ENCODE measurements at places on chromosomes 16 and 17.

DNA sequence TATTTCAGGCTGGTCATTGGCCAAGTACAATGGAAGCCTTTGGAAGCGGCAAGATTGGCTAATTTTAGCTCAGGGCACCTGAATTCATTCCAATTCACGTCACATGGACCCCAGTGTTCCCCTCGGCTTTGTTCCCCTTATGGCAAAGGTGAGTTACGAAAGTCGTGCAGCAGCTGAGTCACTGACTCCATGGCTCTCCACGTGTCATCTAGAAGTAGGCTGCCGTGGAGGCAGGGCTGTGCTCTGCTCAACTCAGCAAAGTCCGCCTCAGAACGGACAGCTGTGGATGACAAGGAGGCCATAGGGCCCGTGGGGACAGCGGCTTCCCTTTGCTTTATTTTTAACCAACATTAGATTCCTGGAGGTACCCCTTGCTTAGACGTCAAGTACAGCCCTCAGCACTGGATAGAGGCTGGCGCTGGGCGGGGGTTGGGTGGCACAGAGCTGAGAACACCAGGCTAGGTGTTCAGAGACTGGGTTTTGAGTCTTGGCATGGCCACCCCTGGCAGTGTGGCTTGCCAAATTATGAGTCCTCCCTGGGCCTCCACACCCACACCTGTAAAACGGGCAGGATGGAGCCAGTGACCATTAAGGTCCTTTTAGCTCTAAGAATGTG lies 23.6 kb downstream of the ADAD2 start:
- H3K27ac ChIP-seq, result no peak overlapping the region
- H3K27me3 ChIP-seq, result no peaks in the 10 kb centered on the region

DNA sequence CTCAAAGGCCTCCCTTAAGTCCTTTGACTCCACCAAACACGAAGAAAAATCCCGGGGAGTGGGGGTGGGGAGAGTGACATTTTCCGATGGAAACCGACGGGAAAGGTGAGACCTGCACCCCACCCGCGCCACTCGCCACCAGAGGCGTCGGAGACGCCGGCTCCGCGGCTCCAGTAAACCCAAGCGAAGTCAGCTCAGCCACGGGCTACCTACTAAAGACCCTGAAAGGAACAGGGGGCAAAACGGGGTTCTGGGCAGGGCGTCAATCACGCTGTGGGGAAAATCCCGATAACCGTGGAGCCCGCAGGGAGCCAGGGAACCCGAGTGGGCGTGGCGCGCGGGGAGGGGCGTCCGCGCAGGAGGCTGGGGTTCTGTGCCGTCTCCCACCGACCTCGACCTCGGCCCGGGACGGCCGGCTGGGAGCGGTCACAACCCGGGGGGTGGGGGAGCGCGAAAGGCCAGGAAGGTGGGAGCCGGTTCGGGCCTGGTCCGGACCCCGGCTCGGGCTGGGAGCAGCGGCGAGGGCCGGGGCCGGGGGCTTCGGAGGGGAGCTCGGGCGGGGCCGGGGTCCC lies 565 bp downstream of the WDR45B start:
- no peaks in the 10 kb centered on the region for H3K27me3 ChIP-seq
- peak; percentile 82 for DNase-seq
- peak overlapping the region; percentile 89 for H3K4me3 ChIP-seq
- H3K4me1 ChIP-seq, result peaks cover 30% of the 10 kb centered on the region

DNA sequence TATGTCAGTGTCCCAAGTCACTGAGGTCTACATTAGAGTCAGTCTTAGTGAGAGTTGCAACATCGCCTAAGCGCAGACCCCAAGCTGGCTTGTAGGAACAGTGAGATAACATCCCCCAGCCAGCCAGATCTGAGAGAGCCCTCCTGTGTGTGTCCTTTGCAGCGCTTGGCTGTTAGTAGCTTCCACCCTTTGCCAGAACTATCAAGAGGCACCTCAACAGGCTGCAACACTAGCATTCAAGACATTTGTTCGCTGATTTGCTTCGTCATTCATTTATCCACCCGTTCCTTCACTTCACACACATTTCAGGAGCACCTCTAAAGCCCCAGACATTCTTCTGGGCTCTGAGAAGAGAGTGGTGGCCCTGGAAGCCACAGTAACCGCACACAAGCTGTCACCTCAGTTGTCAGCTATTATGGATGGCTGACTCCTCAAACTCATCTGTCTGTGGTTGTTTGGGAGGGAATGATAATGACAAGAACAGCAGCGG lies 289.6 kb downstream of the WWOX start:
- H3K27me3 ChIP-seq, result no peaks in the 10 kb centered on the region
- H3K4me3 ChIP-seq, result no peak overlapping the region
- no peaks in the 10 kb centered on the region for H3K36me3 ChIP-seq
- DNase-seq, result no peak
- H3K4me1 ChIP-seq, result peaks cover 5% of the 10 kb centered on the region
- H3K27ac ChIP-seq, result no peak overlapping the region

DNA sequence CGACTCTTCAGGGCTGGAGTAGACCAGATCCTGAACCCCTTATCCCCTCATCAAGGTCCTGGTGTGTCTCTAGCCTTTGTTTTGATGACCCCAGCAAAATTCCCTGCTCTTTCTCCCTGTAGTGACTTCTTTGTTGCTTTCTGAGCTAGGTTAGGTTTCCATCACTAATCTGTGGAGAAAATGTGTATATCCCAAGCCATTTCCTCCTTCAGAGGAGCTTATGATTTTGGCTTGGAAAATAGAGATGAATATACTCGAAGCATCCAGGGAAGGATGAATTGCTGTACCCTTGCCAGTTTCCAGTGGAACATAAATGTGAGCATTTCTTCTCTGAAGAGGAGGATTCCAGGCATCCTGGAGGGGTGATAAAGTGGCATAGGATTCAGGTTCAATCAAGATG lies 55.8 kb downstream of the KSR1 start:
- no peak overlapping the region for H3K27ac ChIP-seq
- no peak for DNase-seq
- peaks cover 7% of the 10 kb centered on the region for H3K4me1 ChIP-seq
- H3K27me3 ChIP-seq, result no peaks in the 10 kb centered on the region

DNA sequence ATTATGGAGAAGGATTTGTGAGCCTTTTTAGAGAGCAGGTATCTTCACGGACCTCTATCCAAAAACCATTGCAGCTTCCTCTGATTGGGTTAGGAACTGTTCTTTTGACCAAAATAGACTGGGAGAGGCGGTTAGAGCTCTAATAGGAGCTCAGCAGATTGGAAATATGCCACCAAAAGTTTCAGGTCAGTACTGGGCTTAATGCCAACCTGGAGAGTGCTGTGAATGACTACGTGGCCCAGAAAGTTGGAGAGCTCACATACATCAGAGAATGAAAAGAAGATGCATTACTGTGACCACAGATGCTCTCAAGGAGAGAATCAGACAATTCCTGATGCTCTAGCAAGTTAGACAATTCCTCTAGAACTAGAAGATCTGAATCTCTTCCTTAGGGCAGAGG lies 86.5 kb downstream of the ABCA8 start:
- no peak for DNase-seq
- no peaks in the 10 kb centered on the region for H3K4me1 ChIP-seq
- H3K27me3 ChIP-seq, result no peaks in the 10 kb centered on the region
- H3K36me3 ChIP-seq, result no peaks in the 10 kb centered on the region
- H3K4me3 ChIP-seq, result no peak overlapping the region

DNA sequence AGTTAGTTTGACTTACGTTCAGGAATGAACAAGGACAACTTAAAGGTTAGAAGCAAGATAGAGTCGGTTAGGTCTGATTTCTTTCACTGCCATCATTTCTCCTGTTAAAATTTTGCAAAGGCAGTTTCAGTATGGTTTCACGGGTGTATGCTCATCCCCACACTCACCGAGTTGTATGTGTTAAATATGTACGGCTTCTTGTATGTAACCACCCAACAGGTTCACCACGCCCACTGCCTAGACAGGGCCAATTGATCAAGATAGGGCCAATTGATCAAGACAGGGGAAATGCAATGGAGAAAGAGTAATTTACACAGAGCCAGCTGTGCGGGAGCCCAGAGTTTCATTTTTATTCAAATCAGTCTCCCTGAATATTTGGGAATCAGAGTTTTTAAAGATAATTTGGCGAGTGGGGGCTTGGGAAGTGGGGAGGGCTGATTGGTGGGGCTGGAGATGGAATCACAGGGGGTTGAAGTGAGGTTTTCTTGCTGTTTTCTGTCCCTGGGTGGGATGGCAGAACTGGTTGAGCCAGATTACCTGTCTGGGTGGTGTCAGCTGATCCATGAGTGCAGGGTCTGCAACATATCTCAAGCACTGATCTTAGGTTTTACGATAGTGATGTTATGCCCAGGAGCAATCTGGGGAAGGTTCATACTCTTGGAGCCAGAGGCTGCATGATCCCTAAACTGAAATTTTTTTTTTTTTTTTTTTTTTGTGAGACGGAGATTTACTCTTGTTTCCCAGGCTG lies 62.4 kb upstream of the PLCG2 start:
- no peaks in the 10 kb centered on the region for H3K36me3 ChIP-seq
- no peak overlapping the region for H3K4me3 ChIP-seq
- H3K27me3 ChIP-seq, result no peaks in the 10 kb centered on the region
- H3K4me1 ChIP-seq, result peaks cover 16% of the 10 kb centered on the region
- no peak for DNase-seq

DNA sequence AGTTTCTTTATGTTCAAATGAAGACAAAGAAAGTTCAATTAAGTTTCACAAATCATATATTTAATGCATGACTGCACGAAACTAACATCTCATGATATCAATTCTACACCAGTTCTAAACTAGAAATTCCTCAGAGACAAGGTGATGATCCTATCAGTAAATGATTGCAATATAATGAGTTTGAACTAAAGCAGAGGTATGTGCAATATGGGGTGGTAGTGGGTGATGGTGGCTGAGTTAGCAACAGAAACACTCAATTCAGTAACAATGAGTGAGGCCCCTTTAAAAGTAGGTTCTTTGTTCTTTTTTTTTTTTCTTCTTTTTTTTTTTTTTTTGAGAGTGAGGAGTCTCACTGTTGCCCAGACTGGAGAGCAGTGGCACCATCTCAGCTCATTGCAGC lies 1551.7 kb upstream of the GOT2 start:
- H3K27ac ChIP-seq, result no peak overlapping the region
- no peaks in the 10 kb centered on the region for H3K27me3 ChIP-seq
- H3K4me3 ChIP-seq, result no peak overlapping the region
- no peaks in the 10 kb centered on the region for H3K4me1 ChIP-seq
- no peaks in the 10 kb centered on the region for H3K36me3 ChIP-seq
- no peak for DNase-seq

DNA sequence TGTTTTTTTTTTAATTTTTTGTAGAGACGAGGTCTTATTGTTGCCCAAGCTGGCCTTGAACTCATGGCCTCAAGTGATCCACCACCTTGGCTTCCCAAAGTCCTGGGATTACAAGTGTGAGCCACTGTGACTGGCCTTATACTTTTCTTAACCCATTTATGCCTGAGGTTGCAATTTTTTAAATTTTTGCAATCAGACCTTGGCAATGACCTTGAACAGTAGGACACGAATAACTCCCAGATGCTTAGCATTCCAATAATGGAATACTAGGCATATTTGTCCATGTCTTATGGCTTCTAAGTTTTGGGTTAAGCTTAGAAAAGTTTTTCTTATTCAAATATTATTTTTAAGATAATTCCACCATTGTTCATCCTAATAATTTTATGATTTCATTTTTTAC lies 28.3 kb upstream of the TMEM97 start:
- no peaks in the 10 kb centered on the region for H3K4me1 ChIP-seq
- H3K36me3 ChIP-seq, result no peaks in the 10 kb centered on the region
- no peak overlapping the region for H3K27ac ChIP-seq
- H3K4me3 ChIP-seq, result no peak overlapping the region
- DNase-seq, result no peak

GRCh38 chr17:21258593-21258992 lies 5.4 kb upstream of the NATD1 start:
- no peak overlapping the region for H3K27ac ChIP-seq
- no peak for DNase-seq
- H3K4me3 ChIP-seq, result no peak overlapping the region
- no peaks in the 10 kb centered on the region for H3K27me3 ChIP-seq

GRCh38 chr17:39598047-39598481 lies 9.7 kb downstream of the NEUROD2 start:
- DNase-seq, result no peak
- H3K4me3 ChIP-seq, result no peak overlapping the region
- peaks cover 38% of the 10 kb centered on the region for H3K4me1 ChIP-seq
- H3K36me3 ChIP-seq, result no peaks in the 10 kb centered on the region
- no peak overlapping the region for H3K27ac ChIP-seq
- H3K27me3 ChIP-seq, result peaks cover 95% of the 10 kb centered on the region

GRCh38 chr17:31158746-31159377 lies 64.1 kb downstream of the NF1 start:
- no peak overlapping the region for H3K27ac ChIP-seq
- peaks cover 22% of the 10 kb centered on the region for H3K36me3 ChIP-seq
- no peaks in the 10 kb centered on the region for H3K4me1 ChIP-seq

GRCh38 chr17:4083187-4083586 lies 59.6 kb downstream of the ZZEF1 start:
- H3K4me3 ChIP-seq, result no peak overlapping the region
- no peaks in the 10 kb centered on the region for H3K27me3 ChIP-seq
- H3K27ac ChIP-seq, result no peak overlapping the region
- no peak for DNase-seq

DNA sequence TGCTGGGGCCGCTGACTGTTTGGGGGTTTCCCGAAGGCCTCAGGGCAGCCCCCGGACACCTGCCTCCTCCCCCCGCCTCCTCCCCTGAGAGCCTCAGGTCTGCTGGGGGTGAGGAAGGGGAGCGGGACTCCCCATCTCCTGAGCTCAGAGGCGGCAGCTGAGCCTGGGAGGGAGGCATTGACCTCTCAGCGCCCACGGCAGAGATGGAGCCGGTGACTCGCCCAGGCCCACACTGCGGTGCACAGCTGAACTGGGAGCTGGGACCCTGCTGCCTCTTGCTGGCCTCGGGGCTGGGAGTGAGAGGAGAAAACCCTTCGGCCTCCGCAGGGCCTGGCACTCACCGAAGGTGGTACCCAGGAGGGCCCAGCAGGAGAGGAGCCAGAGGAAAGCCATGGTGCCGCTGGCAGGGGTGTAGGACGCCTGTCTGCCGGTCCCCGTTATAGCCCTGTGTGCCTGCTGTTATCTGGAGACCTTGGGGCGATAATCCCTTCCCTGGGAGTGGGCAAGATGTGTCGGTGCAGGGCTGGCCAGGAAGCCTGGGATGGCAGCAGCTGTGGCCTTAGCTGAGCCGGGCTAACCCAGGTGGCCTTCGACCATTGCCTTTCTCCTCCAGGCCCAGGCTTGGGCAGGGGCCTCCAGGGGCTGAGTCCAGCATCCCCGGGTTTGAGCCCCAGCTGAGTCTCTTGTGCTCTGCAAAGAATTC lies at the start of gene CTRB2:
Gene CTRB2, minus strand, starts transcription at position 413 of the 703 bp plus-strand sequence. Its CDS starts 20 bp downstream, at position 393.
- no peak for DNase-seq
- no peak within 1 kb of the TSS for H3K4me3 ChIP-seq
- H3K27me3 ChIP-seq, result no peaks in the 10 kb centered on the region
- H3K4me1 ChIP-seq, result peaks cover 5% of the 10 kb centered on the region

DNA sequence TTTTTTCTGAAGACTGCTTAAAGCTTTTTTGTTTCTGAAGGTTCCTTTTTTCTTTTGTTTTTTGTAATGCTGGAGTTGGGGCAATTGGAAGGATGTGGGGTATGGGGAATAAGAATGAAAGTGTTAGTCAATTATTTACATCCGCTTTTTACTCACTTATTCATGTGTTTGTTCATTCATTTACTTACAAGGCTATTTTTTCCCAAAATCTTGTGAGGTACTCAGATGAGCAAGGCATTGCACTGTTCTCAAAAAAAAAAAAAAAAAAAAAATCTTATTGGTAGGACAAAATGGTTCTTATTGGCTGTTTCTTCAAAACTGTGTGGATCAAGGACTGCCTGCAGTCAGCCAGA lies 55.7 kb downstream of the PLD6 start:
- H3K27ac ChIP-seq, result no peak overlapping the region
- H3K4me3 ChIP-seq, result no peak overlapping the region
- peaks cover 22% of the 10 kb centered on the region for H3K4me1 ChIP-seq
- H3K36me3 ChIP-seq, result peaks cover 67% of the 10 kb centered on the region

- no peaks in the 10 kb centered on the region for H3K4me1 ChIP-seq
- no peak overlapping the region for H3K4me3 ChIP-seq
- no peaks in the 10 kb centered on the region for H3K36me3 ChIP-seq
- no peaks in the 10 kb centered on the region for H3K27me3 ChIP-seq
- no peak for DNase-seq
- H3K27ac ChIP-seq, result no peak overlapping the region
These were observed 305.9 kb downstream of the PMP22 start for GRCh38 chr17:14959106-14959648.

Data from suprapubic skin (tissue), 4 donors.